Renal cortical epithelial cell (primary cell): ENCODE measurements at places on chromosomes 3 and 15.

DNA sequence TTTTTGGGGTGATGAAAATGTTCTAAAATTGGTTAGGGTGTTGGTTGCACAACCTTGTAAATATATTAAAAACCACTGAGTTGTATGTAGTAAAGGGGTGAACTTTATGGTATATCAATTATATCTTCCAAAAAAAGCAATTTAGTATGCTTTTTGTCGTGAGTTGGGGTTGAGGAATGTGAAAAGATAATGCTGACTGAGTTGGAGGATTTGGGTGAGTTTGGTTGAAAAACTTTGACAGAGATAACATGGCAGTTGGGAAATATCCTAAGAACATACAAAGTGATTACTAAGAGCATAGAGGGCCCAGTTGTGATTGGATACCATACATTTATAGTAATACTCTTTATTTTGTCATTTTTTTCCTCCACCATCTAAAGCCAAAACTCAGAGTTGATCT, 33.6 kb downstream of the HMG20A start:
- no peak for DNase-seq

GRCh38 chr3:56725175-56725574, 42.1 kb upstream of the TASOR start:
- no peak for DNase-seq

GRCh38 chr3:171901615-171902312, 58.6 kb downstream of the TMEM212 start:
- DNase-seq = no peak

DNA sequence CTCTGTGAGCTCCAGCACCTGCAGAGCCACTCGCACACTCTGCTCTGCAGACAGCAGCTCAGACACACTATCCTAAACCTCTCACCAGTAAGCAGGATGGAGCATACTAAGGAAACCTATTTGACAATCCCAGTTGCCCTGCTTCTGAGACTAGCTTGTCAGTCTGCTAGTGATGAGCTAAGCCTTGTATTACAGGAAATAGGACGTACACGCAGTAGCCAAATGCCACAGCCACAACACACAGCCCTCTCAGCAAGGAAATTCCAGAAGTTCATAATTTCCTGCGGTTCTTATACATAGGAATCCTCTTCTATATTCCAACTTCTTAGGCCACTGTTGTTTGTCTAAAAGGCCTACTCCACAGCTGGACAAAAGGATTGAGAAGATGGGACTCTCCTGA, 74.5 kb downstream of the MYLK start:
- DNase-seq = no peak

DNA sequence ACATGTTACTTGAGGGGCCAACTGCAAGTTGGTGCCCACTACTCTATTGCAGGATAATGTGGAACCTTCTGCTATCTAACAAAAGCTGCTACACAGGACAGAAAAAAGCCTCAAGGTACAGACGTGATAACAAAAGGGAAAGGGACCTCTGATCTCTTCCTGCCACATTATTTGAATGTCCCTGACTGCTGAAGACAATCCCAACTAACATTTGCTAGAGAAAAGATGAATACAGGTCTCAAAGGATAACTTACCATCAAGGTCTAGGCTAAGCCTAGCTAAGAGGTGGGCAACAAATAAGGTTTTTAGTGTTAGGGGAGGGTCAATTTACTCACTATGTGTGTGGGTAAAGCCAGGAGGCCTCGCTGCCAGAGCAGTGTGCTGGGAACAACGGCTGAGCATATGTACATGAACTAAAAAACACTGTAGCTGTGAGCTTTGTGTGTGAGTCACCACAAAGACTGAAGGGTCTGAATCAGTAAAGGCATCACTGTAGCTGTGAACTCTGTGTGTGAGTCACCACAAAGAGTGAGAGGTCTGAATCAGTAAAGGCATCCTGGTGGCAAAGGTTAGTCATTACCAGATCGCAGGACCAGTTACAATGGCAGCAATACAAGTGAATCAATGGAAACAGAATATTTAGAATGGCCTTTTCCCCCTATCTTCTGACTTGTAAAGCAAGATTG, 111.7 kb downstream of the LMLN start:
- DNase-seq = peak; percentile 99

- DNase-seq = no peak
These were observed 80.8 kb downstream of the PCCB start for GRCh38 chr3:136330900-136331299.

DNA sequence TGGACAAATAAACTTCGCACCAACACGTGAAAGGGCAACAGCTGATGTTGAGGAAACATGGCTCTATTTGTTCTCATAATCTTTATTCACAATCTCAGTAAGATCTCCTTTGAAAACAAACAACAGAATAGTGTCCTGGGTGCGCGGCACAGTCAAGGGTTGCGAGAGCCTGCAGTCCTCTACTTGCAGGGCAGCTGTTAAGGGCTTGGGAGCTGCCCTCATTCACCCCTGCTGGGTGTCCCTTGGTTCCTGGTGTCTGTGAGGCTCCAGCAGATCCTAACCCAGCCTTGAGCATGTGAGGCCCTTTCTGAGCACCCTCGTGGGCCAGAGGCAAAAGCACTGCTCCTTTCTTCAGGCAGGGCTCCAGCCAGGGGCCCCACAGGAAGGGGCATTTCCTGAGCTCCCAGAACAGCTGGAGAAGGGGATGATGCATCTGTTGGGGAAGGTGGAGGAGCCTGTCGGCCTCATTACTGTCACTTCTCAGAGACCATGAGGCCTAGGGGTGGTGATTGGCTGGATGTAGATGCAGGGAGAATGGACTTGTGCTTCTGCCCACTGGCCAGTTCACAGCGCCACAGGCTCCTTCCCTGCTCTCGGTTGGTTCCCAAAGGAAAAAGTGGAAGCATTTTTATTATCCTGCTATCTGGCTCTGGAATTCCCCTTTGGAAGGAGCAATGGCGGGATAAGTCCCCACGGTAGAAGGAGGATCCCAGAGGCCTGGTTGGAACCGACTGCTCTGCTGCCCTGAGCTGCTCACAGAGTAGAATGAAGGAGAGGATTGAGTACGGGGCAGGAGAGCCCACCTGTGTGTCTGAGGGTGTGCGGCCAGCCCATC, 51.9 kb upstream of the KLF13 start:
- DNase-seq = no peak

DNA sequence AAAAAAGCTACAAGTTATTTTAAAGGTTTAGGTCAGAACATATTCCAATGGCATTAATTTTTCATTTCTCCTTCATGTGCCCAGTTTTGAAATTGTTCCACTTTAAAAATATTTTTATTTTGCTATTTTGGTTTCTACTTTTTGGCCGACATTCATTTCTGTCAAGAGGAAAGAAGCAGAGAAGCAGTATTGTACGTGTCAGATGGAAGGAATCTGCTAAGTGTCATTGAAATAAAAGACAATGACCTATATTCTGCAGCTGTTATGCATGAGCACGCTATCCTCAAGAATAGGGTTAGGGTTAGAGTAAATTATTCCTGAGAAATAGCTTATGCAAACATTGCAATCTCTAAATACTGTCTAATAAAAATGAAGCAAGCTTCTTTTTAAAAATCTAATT, 941.7 kb downstream of the TUSC7 start:
- no peak for DNase-seq

DNA sequence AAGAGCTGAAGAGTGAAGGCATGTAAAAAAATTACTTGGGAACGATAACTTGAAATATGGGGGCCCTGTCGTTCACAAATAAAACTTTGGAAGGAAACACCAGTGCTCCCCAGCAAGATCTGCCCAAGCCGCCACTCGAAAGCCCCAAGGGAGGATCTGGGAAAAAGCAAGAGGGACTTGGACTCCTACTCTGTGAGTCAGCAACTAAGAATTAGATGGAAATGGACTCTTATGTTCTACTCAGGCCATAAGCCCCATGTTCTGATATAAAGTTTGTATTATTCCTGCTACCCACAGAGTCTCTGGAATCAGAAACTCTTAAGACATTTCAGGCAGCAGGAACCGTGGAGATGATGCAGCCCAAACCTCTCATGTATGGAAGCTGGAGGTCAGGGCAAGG, 75.7 kb downstream of the ITGB5 start:
- DNase-seq = peak; percentile 67

DNA sequence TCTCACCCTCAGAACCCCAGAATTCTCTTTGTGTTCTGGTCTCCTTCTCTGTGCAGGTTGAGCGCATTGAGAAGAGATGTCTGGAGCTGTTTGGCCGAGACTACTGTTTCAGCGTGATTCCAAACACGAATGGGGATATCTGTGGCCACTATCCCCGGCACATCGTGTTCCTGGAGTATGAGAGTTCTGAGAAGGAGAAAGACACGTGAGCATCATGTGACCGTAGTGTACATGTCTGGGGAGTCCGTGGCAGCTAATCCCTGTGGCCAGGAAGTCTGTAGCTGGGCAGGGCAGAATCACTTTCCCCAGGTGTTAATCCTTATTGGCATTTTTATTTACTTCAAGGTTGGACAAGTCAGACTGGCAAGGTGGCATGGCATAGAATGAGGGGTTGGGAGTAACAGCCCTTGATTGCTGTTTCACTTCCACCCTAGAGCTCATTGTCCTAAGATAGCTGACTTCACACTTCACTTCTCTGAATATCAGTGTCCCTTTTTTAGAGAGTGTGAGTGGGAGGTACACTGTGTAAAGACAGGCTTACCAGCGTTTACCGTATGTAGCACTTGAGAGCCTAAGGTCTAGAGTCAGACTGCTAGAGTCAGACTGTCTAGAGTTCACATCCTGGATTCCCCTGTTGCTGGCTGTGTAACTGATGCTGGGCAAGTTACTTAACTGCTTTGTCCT, 4.4 kb downstream of the MTMR14 start:
- DNase-seq = no peak

- DNase-seq = no peak
These were observed 9.3 kb downstream of the RFTN1 start for GRCh38 chr3:16504242-16504641.

GRCh38 chr3:143298380-143298779, 178.8 kb downstream of the CHST2 start:
- DNase-seq = no peak

GRCh38 chr3:43692085-43692855, 1.5 kb downstream of the ABHD5 start:
- no peak for DNase-seq

DNA sequence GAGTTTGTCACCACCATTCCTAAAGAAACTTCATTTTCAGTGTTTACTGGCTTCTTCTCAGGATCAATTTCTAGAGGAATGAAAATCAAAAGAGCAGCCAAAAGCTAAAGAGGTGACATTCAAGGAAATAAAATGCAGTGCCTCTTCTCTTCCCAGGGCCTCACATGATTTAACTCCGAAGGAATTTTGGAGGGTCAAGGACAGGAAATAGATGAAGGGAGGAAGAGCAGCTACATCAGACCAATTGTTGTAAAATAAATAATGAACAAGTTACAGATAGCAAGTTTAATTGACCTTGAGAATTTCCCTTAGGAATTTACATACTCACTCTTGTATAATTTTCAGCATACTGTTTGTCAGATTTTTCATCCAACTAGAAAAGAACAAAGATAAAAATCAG, 78.1 kb downstream of the LRRFIP2 start:
- DNase-seq = peak; percentile 22

DNA sequence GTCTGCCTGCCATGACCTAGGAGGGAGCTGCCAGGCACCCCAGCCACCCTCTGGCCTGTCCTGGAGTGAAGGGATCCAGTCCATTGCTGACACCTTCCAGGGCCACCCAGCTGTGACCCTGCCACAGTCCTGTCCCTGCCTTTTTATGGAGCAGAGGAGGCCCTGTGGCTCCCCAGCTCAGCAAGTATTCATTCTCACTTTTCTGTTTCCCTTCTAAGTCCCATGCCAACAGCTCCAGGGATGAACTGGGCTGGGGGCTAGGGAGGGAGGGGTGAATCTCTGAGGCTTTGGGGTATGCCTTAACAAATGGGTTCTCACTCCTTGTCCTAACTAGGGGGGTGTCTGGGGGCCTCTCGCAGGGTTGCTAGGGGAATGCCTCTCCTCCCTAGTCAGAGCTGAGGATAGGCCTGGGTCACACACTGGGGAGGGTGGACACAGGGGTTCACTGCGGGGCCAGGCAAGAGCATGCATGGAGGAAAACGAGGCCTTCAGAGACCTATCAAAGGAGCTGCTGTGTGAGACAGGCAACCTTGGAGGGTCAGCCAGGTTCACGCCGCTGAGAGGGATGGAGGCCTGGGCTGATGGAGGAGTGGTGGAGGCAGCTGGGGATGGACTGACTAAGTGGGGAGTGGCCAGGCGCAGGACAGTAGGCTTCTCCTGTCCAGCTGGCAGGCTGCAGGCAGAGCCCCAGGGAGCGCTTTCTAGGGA, 31.8 kb downstream of the EPHB3 start:
- DNase-seq = no peak

DNA sequence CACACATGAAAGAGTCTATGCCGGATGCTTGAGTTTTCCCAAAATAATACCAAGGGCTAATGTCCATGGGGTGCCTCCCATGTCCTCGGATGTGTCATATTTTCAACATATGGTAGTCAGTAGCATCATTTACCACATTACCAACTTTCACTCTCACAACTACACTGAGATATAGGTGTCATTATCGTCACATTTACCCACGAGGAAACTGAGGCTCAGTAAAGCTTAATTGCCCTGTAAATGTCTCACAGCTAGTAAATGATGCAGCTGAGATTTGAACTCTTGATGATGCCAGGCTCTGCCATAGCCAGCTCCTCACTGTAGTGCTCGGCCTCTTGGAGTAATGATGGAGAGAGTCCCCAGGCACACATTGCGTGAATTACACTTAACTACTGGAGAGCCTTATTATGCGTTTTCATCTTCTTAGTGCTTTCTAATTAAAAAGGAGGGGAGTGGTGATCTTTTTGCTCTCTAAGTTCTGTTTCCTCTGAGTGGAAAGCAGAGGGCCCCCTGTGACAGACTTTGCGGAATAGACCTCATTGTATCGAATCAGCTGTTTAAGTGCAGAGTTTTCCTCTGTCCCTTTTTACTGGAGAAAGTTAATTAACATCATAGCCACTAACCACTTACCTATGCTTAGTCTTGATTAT, 142.0 kb upstream of the SLCO3A1 start:
- DNase-seq = no peak

DNA sequence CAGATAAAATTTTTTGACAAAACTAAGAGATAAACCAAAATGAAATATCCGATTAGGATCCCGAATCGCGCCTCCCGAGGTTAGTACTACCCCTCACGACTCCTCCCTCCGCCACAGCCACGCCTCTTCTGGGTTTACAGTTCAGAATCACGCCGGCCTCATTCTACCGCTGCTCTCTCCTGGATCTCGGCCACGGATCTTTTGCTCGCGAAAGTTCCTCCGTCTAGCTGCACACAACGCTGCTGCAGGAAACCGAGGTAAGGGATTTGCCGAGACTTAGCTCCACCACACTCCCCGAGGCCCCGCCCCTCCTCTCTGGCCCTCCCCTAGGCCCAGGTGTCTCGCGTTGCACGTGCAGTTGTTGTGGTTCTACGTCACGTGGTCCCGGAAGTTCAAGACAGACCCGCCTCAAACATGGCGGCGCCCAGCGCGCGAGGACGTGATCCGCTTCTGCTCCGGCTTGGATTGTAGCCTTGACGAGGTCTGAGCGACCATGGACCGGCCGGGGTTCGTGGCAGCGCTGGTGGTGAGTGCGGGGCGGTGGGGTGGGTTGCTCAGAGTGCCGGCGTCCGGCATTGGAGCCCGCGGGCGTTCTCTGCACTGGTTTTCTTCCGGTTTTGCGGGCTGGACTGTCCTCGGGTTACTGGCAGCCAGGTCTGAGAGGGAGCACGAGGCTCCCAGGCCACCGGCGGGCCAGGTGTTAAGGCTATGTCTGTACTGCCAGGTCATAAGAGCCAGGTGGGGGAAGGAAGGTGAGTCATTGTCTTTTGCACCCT, at the start of gene SLC25A26:
Gene SLC25A26, plus strand, starts transcription at position 400 of the 776 bp plus-strand sequence. Its CDS starts 94 bp downstream, at position 494.
- DNase-seq = peak; percentile 95

- no peak for DNase-seq
These were observed 121.3 kb upstream of the ZNF717 start for GRCh38 chr3:75906555-75907112.
